CD4-positive, alpha-beta T cell treated with Interleukin-21 for 1 hour (primary cell): ENCODE measurements at places on chromosomes 3 and 15.
A peak's percentile ranks its signal among the peaks of the same experiment; 100 is the strongest.

DNA sequence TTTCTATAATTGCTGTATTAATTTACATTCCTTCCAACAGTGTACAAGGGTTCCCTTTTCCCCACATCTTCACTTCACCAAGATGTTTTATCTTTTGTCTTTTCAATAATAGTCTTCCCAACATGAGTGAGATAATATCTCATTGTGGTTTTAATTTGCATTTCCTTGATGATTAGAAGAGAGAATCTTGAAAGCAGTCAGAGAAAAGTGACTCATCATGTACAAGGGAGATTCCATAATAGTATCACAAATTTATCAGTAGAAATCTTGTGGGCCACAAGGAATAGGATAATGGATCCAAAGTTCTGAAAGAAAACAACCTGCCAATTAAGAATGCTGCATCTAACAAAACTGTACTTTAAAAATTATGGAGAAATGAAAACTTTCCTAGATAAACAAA lies 189.3 kb downstream of the NECTIN3 start:
- peak; percentile 13 for DNase-seq

DNA sequence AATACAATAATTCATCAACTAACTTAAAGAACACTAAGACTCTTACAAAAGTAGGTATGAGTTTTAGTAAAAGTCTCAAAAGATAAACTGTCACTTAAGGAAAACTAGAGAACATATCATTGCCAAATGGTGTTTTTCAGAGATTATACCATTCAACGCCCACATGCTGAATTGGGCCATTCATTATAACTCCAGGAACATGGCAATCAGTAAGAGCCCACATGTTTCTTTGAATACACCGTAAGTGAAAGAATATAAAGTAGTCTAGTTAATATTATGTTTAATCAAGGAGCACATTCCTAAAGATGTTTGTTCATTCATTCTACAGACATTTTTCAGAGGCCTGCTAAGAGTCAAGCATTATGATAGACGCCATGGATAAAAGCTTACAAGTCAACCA lies 22.9 kb downstream of the B3GNT5 start:
- no peak for DNase-seq

DNA sequence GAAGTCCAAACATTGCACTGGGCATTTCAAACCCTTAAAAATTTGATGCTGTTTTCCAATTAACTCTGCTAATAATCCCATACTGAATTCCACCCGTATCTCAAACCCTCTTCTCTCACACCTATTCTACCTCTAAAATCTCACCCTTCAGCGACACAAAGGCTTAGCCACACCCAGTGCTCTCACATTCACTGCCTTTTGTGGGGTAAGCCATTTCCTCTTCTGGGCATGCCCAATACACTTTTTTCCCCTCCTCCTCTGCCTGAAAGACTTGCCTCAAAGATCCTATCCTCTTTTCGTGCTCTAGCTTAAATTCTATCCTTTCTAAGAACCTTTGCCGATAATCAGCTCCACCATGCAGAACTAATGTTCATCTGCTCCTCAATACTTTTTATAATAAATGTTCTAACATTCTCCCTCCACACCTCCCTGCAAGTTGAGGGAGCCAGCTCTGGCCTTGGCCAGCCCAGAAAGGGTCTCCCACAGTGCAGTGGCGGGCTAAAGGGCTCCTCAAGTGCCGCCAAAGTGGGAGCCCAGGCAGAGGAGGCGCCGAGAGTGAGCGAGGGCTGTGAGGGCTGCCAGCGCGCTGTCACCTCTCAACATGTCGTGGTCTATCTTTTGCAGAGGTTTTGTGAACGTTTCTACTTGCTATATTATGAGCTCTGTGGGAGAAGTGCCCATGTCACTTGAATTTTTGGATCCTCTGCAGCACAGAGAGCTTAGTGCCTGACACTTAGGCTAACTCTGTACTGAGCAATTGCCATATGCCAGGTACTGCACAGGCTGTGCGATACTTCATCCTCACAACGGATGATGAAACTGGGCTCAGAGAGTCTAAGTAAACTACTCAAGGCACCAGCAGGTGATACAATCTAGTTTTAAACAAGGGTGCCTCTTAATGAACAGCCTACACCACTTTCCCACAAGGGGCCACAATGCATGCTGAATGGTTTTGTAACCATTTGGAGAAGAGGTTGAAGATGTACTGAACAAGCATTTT lies 53.6 kb upstream of the BCL6 start:
- peak; percentile 63 for DNase-seq

GRCh38 chr3:46351646-46352045 lies 2.3 kb upstream of the CCR2 start:
- DNase-seq, result no peak

DNA sequence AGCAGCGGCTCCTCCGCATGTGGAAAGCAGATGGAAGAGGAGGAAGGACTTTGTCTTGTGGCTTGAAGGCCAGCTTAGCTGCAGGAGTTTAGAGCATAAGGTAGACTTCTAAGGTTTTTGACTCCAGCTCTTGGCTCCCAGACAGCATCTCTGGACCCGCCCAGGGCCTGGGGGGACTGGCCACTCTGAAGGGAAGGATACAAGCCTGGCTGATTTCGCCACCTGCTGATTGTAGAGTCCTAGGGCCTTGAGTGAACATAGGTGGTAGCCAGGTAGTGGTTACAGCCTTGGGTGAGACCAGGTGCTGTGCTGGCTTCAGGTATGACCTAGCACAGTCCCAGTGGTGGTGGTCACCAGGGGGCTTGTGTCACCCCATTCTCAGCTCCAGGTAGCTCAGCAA lies 48.4 kb upstream of the RPL35A start:
- no peak for DNase-seq

GRCh38 chr3:119562307-119562961 lies 3.0 kb upstream of the CD80 start:
- DNase-seq, result peak; percentile 70

- no peak for DNase-seq
Measured at GRCh38 chr3:34008191-34008590, 209.8 kb downstream of the PDCD6IP start.

GRCh38 chr3:102302020-102302419 lies 132.8 kb upstream of the ZPLD1 start:
- no peak for DNase-seq

DNA sequence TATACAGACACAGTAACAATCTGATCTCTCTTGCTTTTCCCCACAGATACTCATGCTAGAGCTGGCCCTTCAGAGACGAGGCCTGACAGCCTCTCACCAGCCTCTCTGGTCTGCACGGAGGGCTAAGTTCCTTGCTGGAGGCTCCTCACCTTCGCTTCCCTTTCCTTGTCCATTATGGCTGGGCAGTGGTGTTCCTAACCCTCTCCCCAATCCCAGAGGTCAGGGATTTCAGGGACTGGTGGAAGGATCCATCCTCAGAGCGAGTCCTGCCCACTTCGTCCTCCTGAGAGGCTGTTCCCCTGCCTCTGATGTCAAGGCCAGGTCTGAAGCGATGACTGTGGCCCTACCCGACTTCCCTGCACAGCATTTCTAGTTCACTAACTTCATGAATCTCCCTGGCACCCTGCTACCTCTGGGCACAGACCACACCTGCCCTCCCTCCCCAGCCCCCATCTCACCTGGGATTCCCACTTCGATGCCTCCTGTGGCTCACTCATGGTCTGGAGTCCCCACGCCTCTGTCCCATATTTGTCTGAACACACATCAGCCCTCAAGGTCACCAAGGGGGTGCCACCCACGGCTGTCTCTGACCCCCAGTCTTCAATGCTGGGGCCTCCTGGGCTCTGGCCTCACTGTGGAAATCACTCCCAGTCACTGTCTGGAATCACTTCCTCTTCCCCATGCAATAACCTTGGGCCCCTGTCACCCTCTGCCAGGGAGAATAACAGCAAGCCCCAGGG lies 124.9 kb upstream of the PRR20G start:
- DNase-seq, result no peak
